Stimulated activated CD4-positive, alpha-beta T cell treated with anti-CD3 and anti-CD28 coated beads, Interleukin-4, amount 100 ng/mL, for 1 hour (primary cell): ENCODE measurements at places on chromosomes 3 and 15.

DNA sequence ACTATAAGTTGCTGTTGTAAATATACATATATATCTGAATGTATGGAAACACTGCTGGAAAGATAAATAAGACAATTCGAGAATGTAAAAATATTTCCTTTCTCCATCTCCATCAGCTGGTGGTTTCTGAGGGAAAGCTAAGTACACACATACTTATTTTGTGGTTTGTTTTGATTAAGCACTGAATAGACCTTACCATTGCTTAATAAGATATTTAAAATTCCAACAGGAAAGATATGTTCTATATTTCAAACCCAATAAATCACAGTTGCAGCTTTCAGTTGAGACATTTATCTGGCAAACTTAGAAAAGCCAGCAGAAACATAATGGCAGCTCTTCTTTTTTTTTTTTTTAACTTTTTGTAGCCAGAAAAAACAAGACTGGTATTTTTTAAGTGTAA lies 160.4 kb downstream of the VGLL3 start:
- no peak for DNase-seq

DNA sequence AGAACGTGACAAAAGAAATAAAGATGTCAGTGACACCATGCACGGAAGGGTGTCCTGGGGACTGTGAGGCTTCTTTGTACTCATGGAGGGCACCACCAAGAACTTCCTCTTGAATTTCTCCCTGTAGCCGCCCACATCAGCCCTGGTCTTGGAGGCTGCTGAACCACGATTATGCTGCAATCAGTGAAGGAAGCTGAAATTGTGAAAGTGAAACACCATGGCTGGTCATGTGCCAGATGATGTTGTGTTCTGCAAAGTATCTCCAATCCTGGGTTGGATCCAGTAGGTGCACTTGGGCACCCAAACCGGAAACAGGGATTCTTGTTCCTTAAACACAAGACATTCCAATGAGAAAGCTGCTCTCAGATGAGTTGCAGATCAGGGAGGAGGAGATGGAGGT lies 104.4 kb upstream of the GOLGA6L6 start:
- DNase-seq = peak; percentile 31

DNA sequence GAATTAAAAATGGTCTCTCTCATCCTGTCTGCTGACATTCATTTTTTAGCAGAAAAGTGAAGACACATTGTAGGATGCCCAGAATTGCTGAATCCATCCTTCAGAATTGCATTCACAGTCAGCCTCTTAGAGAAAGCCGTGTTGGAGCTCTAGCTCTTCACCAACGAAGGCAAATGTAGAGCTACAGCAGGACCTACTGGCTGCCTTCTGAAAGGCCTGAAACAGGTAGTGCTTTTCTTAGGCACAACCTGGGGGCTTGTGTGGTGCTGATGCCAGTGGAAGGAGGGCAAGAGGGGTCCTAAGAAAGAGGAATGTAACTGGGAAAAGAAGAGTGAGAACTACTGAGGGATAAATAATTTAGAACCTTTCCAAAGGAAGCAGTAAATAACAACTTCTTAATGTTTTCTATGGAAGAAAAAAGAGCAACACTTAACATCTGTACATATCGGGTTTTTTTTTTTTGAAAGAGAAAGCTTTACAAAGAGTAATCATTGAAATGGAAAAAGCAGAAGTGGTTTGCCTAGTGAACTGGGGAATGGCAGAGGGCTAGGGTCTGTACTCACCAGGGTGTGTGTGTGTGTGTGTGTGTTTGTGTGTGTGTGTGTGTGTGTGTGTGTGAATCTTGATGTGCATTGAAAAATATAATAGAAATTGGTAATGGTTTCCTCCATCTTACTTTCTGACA lies 297.8 kb downstream of the SATB1 start:
- no peak for DNase-seq

DNA sequence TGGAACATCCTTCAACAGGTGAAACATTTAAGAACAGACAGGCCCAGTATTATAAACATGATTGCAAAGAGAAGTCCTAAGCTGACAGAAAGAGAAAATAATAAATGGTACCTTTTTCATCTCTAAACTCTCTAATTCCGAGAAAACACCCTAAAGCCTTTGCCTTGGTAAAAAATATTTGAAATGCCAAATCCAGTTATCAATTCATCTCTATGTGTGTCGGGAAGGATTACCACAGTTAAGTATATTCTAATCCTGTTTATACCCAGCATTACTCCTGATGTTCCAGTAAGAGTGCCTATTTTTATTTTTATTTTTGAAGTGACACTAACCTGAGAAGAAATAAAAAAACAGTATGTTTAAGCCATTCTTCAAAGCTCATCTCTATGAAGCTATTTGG lies 219.3 kb upstream of the NANOGP8 start:
- no peak for DNase-seq

DNA sequence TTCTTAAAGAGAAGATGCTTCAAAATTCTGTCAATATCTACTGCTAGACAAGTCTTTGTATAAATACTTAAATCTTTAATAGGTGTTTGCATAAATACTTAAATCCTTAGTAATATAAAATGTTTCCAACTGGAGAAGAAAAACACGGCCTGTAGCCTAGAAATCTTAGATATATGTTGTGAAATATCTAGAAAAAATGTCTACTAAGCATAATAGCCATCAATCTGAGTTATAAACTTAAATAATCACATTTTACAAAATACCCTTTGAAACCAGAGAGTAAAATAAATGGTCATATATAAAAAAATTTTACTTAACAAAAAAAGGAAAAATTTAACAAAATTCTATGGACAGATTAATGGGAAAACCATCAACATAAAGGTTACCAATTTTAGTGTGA lies 73.9 kb downstream of the PLOD2 start:
- DNase-seq = no peak
